ENCODE measurements at places on chromosomes 3 and 15. TPM values are rescaled to one million over a fixed set of nuclear protein-coding genes. Genes with fewer than 3 reads are reported as not detected.

GRCh38 chr15:65054333-65055200 lies 9.4 kb downstream of the SLC51B start:
- DNase-seq, result peak; percentile 34

- no peak for DNase-seq
Observed at GRCh38 chr15:48451241-48451640, 120.0 kb downstream of the DUT start.

GRCh38 chr15:23690450-23690852 lies 3.3 kb upstream of the NDN start:
- no peak for DNase-seq

The OR5H14 gene
- not detected for total RNA-seq

- DNase-seq, result peak; percentile 8
Observed at GRCh38 chr3:67028001-67028784, 30.1 kb downstream of the KBTBD8 start.

DNA sequence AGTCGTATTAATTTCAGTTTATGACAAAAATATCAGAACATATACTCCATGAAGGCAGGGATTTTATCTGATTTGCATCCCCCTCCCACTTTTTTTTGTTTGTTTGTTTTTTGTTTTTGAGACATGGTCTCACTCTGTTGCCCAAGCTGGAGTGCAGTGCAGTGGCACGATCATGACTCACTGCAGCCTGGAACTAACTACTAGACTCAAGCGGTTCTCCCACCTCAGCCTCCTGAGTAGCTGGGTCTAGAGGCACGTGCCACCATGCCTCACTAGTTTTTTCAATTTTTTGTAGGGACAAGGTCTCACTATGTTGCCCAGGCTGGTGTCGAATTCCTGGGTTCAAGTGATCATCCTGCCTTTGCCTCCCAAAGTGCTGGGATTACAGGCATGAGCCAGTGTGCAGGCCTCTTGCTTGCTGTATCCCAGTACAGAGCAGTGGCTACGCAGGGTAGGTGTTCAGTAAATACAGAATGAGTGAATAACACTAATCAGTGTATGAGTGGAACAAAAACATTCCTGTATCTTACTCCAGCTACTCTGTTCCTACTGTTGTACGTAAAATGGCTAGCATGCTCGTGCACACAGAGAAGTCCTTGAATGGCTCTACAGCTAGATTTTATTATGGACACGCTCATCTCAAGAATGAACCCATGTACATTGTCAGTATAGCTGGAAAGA lies 272.4 kb downstream of the FOXP1 start:
- no peak for DNase-seq

DNA sequence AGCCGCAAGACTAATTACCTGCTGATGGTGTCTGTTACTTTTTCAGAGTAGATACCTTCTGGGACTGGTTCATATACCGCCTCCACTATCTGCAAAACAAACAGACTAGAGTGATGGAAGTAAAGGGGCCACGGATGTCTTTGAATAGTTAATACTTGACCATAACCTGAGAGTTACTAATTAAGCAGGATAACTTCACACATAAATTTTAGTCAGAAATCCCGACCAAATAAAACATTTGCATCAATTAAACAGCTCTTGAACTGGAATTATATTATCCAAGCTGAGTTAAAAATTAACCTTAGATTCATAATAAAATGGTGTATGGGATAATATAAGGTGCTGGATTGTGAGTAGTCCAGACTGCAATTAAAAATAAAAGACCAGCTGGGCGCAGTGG lies 167.7 kb downstream of the NEK10 start:
- DNase-seq, result no peak

- DNase-seq, result peak; percentile 68
Observed at GRCh38 chr15:40217166-40217824, 21.6 kb upstream of the PAK6 start.

All from bronchial epithelial cell (primary cell).